ENCODE measurements at places on chromosomes 12 and 14.

DNA sequence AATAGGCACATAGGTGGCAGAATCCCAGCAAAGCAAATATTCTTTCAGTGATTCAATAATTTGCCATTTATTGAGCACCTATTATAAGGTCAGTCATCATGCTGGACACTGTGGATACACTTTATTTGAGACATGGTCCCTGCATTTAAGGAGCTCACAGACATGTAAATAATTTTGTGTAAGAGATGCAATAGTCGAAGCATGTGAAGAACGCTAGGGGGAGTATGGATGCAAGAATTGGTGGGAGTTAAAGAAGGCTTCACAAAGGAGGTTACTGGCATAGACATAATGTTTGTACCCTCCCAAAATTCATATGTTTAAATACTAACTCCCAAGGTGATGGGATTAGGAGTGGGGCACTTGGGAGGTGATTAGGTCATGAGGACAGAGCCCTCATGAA lies 260.6 kb upstream of the GARIN6 start:
- DNase-seq, result no peak

- DNase-seq, result no peak
Measured at GRCh38 chr14:26597071-26597588, 703 bp downstream of the NOVA1 start.

GRCh38 chr14:58801086-58801485 lies 163.3 kb downstream of the DACT1 start:
- no peak for DNase-seq

- no peak for DNase-seq
Measured at GRCh38 chr14:76985540-76986230, 42.8 kb downstream of the IRF2BPL start.

DNA sequence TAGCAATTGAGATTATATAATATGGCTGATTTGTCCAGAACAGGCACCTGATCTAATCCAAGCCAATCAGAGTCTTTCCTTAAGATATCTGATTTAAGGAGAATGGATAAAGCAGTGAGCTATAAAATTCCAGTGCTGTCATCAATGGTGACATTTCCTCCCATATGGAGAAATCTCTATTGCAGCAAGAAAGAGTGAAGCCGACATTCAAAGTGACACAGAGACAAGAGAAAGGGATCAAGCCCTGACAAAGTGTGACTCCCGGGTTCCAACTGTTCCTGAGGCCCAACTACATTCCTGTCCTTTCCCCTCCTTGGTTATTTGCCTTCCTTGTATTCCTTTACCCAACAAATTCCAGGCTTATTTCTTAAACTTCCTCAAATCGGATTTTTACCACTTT lies 430.0 kb upstream of the SOX5 start:
- DNase-seq, result no peak

Measured in CD4-positive, alpha-beta T cell treated with Interleukin-12 subunit alpha and Interleukin-12 subunit beta, for 1 hour (primary cell).